ENCODE measurements at places on chromosomes 11 and 22. TPM values are rescaled to one million over a fixed set of nuclear protein-coding genes. Genes with fewer than 3 reads are reported as not detected.

Gene OR52I1
- not detected for polyA plus RNA-seq

Gene PGA5
- 0.31 TPM for polyA plus RNA-seq

DNA sequence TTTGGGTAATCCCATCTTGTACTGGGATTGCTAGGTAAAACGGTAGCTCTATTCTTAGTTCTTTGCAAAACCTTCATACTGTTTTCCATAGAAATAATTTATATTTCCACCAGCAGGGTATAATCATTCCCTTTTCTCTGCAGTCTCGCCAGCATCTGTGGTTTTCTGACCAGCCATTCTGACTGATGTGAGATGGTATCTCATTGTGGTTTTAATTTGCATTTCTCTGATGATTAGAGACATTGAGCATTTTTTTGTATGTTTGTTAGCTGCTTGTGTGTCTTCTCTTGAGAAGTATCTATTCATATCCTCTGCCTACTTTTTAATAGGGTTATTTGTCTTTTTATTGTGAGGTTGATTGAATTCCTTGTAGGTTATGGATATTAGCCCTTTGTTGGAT, 220.9 kb downstream of the PGR start:
- no peak for DNase-seq

Gene TRPM5
- not detected for polyA plus RNA-seq

- no peak for DNase-seq
Observed at GRCh38 chr11:8256271-8257002, 7.2 kb downstream of the LMO1 start.

Gene BTBD18
- polyA plus RNA-seq, result 0.13 TPM

Gene RPL3
- polyA plus RNA-seq, result 1,370 TPM

Gene TNNT3
- 0.06 TPM for polyA plus RNA-seq

GRCh38 chr11:121063728-121064127, 37.3 kb upstream of the TECTA start:
- no peak for DNase-seq

Gene VWCE
- polyA plus RNA-seq, result 6.0 TPM

Gene TREH
- polyA plus RNA-seq, result 0.84 TPM

- DNase-seq, result no peak
Observed at GRCh38 chr22:30234786-30235470, 11.6 kb downstream of the LIF start.

DNA sequence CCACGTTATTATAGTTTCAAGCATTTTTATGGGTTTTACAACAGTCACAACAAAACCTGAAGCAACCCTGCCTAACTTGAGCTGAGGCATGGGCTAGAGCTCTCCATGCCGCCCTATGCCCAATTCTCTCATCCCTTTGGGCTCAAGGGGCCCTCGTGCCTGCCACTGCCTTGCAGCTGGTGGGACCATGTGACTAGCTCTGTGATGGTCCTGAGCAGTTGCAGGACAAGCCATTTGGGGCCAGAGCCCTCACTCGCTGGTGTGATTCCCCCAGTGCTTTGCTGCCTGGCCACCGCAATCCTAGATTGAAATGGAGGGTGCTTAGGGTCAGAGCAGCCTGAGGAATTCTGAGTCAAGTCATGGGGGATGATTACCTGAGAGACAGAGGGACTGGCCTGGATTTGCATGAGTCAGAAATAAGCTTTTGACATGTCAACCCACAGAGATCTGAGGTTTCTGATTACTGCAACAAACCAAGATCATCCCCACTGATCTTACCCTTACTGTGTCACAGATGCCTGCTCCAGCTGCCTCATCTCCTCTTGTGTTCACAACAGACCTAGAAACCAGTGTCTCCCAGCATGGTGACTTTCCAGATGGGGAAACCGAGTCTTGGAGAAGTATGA, 323.7 kb downstream of the BRD1 start:
- no peak for DNase-seq

DNA sequence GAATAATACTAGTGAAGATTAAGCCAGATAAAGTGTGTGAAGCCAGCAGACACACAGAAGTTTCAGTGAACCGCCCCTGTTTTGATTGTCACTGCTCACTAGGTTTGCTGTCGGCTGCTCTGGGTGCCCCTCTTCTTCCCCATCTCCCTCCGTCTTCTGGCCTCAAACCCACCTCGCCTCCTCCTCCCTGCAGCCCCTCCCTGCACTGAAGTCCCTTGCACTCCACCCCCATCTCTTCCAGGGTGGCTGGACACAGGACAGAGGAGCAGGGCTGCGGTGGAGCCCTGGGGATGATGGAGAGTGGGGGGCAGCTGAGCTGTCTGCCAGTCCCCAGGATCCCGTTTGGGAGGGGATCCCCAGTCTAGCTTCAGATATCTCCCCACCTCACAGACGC, 53.5 kb downstream of the CYTH4 start:
- no peak for DNase-seq

- no peak for DNase-seq
Observed at GRCh38 chr11:92801685-92802084, 167.8 kb upstream of the MTNR1B start.

All from liver (tissue), 10 donors.